BJ (cell line): ENCODE measurements at places on chromosomes 3 and 15.

GRCh38 chr15:53034767-53035245 is 244.7 kb upstream of the ONECUT1 start:
- no peak for DNase-seq

- no peak for DNase-seq
These were observed 207.9 kb upstream of the CDIN1 start for GRCh38 chr15:36371509-36371908.

DNA sequence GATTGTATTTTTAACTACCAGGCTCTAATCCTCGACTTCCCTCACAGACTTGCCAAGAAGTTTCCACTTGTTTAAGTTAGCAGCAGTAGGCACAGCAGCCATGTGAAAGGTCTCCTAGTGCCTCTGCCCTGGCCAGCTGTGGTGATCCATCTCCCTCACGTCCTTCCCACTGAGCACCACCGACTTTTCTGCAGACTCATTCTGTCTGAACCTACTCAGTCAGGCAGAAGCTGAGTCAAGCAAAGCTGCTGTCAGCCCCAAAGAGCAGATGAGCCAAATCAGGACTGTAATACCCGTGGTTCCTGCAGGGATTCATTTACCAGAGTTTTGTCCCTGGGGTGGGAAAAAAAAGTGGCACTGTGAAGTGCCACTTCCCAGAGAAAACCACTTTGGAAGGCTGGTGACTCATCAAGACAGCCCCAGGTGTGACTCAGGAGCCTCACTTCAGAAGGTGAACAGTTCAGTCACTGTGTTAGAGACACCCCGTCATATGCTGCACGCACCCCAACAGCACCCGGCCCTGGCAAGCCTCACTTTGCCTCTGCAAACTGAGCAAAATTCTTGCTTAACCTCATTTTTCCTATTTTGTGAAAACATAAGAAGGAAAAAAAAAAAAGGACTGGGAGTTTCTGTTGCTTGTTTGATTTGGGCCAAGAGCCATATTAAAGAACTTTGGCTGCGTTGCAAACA is 76.0 kb downstream of the WWTR1 start:
- DNase-seq: peak; percentile 46

GRCh38 chr3:169581633-169582032 is 81.9 kb downstream of the MECOM start:
- no peak for DNase-seq

DNA sequence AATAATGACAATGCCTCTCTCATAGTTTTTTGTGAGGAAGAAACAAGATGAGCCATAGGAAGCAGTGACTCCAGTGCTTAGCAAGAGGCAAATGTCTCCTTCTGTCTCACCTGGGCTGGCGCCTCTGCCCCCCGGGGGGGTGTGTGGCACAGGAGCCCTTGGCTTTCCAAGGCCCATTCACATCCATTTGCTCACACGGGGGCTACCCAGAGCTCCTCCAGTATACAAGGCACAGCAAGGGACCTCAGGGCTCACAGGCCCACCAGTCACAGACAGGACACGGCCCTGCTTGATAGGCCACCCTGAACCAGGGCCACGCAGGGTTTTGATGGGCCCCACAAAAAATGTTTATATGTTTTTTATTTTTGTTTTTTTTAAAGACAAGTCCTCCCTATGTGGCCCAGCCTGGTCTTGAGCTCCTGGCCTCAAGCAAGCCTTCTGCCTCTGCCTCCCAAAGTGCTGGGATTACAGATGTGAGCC is 21.9 kb upstream of the EHD4 start:
- DNase-seq: no peak

DNA sequence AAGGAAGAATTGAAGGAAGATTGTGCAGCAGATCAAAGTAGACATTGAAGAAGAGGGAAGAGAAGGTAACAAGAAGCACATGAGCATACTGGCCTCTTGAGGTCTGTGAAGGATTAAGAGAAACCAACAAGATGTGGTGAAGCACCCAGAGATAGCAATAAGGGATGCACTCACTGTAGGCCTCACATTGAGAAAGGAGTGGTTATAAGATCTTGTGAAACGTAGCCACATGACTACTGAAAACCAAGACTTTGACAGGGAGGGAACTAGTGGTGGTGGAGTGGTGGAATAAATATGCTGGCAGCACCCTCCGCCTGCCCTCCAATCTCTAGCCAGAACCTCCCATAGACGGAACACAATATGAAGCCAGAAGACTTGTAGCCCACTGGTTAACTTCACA is 651.2 kb downstream of the DIPK2A start:
- no peak for DNase-seq

DNA sequence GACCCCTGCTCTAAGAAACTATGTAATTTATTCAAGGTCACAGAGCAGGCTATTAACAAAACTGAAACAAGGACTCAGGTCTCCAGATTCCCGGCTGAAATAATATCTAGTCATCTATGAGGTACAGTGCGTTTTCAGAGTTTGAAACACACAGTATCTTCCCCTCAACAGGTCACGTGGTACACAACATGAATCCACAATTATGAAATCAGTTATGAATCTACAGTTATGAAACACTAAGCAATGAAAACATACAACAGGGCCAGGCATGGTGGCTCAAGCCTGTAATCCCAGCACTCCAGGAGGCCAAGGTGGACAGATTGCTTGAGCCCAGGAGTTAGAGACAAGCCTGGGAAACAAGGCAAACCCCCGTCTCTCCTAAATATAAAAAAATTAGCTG is 72.7 kb downstream of the FSIP1 start:
- no peak for DNase-seq

- DNase-seq: no peak
These were observed 96.4 kb downstream of the IL12A start for GRCh38 chr3:160084998-160085397.

- no peak for DNase-seq
These were observed 121.7 kb downstream of the CHDH start for GRCh38 chr3:53724566-53724965.
